Putamen (tissue), 1 donor: ENCODE measurements at places on chromosomes 3 and 15.

DNA sequence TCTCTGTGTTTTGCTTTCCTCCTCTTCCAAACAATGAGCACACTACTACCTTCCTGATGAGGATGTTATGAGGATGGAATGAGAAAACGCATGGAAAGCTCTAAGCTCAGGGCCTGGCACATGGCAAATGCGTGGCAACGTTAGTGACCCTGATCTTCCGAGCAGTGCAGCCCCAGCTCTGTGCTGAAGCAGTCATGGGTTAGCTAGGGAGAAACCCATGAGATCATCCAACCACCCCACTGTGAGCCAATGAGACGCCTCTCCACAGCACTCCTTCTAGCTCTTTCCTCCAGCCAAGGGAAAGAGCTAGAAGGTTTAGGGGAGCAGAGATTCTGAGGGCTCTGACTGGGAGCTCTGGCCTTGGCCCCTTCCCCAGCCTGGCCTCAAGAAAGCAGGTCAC is 4.5 kb downstream of the CPN2 start:
- DNase-seq = no peak

DNA sequence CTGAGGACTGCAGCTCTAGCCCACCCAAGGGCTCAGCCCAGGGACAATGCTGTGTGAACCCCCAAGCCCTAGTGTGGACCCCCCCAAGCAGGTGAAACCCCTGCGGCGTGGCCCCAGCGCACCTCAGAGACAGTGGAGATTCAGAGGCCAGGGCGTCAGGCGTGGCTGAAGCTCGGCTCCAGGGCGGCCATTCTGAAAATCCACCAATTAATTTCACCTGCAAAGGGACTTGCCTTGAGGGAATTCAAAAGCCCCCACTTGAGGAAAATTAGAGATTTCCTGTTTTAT is 148.3 kb downstream of the NSMCE3 start:
- DNase-seq = no peak

- DNase-seq = no peak
Measured at GRCh38 chr3:193029800-193030199, 112.1 kb upstream of the MB21D2 start.

DNA sequence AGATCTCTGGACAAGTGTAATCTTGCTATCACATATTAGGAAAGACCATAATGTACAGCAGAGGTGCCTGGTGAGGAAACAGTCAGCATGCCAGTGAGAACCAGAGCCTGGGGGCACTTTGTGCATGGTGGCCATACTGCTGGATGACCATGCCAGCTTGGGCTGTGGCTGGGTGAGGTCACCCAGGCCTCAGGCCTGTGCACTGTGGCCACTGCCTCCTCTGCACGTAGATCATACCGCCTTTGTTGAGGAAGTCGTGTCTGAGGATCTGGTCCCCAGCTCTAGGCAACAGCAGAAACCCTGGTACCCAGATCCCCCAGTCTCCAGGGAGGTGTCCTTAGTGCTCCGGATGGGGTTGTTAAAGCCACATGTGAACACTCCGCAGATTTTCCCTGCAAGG is 38.9 kb downstream of the ZNF710 start:
- no peak for DNase-seq

GRCh38 chr3:113601240-113601639 is 68.9 kb downstream of the SIDT1 start:
- DNase-seq = no peak

DNA sequence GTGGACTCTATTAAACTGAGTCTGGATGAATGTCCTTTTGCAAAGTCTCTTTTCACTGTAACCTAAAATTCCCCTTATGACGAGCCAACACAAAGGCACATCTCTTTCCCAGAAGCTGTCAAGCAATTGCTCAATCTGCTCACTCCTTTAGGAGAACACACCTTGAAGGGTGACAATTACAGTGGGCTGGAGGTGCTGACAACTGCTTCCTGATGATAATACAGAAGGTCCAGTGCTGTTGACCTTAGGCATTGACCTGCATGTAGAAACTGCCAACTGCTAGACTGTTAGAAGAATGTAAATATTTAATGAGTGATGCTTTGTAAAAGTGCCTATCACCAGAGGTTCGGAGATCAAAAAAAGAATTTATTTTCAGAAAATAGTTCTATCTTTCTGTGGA is 757.7 kb downstream of the GRM7 start:
- DNase-seq = no peak

- DNase-seq = peak; percentile 23
Measured at GRCh38 chr3:194395778-194396538, 3.1 kb downstream of the GP5 start.

GRCh38 chr3:87564438-87564837 is 288.1 kb upstream of the POU1F1 start:
- DNase-seq = no peak

DNA sequence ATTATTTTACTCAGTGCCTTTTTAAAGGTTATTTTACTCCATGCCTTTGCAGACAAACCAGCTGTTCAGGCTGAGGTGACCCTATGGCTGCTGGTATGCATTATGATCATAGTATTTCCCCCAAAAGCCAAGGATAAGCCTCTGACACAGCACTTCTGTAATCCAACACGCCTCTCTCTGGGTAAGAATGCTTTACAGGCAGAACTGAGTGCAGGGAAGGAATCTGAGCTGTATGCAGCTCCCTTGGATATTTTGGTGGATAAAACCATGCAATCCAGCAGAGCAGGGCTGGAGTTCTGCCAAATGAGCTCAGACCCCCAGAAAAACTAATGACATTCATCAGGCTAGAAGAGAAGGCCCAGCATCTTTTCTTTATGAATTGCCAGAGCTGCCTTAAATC is 11.7 kb upstream of the MAP1A start:
- DNase-seq = no peak

- DNase-seq = no peak
Measured at GRCh38 chr15:66600240-66600627, 34.4 kb upstream of the LCTL start.

DNA sequence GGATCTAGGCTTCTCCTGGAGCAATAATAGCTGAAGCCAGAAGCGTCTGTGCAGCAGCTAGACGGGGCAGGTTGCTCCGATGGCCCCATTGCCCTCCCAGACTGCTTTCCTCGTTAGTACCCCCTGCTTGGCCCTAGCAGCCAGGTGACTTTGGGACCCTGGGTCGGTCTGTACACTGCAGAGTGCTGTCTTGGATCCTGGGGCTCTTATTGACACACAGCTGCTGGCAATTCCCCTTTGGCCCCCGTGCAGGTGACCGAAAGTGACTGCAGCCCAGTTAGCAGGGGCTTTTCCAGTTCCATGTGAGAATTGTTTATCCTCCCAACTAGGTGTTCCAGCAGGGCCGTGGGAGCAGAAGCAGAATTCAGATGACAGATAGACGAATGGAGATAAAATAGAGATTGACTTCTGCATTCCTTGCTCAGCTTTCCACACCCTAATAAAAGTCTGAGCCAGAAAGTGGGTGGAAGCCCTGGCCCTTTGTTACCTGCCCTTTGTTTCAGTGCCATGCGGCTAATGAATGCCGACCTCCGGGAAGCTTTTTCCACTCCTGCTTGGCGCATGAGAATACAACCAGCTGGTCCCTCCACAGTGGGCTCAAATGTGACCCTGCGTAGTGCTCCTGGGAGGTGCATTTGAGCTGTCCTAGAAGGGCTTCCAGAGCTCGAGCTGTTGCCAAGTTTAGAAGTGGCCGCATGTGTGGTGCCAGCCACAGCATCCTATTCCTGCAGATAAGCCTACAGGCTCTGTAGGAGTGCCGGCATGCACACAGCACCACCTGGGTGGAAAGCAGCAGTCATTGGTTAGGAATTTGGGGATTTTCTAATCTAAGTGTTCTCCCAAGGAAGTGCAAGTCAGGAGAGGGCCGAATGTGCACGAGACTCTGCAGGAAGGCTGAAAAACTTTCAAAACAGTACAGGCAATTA is 94.4 kb downstream of the SLCO3A1 start:
- no peak for DNase-seq

GRCh38 chr15:97745481-97746071 is 214.9 kb upstream of the ARRDC4 start:
- no peak for DNase-seq

DNA sequence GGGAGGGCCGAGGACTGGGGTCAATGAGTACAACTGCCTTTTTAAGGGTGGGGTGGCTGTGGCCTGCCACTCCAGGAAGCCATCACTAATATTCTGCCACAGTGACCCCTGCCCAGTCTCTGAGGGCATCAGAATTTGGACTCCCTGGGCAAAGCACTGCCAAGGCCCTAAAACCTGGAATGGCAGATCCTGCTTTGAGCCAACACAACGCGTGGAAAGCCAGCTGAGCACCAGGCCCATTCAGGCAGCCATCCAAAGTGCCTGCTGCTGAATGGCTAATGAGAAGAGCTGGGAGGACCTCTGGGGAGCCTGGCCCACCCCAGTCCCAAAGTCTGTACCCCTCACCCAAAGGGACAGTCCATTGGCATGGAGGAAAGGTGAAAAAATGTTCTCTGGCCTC is 5.0 kb downstream of the TWF2 start:
- no peak for DNase-seq

GRCh38 chr3:155093261-155093660 is 13.1 kb downstream of the MME start:
- no peak for DNase-seq

DNA sequence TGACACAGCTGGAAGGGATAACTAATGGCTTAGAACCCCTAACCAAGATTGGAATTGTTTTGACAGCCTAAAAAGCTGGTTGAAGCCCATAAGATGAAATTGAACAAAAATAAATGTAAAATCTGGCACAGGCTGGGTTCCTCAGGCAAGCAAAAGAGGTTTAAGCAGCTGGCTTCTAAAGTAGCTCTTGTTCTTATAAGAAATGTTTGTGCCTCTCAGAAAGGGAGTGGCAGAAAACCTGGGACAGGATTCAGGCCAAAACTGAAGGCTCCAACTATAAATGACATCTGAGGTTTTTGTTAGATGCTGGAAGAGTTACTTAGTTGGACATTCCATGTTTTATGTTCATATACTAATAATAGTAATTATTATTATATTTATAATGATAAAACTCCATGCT is 378.3 kb downstream of the CNTN4 start:
- no peak for DNase-seq

GRCh38 chr3:100503448-100503847 is 11.0 kb downstream of the TMEM45A start:
- no peak for DNase-seq

DNA sequence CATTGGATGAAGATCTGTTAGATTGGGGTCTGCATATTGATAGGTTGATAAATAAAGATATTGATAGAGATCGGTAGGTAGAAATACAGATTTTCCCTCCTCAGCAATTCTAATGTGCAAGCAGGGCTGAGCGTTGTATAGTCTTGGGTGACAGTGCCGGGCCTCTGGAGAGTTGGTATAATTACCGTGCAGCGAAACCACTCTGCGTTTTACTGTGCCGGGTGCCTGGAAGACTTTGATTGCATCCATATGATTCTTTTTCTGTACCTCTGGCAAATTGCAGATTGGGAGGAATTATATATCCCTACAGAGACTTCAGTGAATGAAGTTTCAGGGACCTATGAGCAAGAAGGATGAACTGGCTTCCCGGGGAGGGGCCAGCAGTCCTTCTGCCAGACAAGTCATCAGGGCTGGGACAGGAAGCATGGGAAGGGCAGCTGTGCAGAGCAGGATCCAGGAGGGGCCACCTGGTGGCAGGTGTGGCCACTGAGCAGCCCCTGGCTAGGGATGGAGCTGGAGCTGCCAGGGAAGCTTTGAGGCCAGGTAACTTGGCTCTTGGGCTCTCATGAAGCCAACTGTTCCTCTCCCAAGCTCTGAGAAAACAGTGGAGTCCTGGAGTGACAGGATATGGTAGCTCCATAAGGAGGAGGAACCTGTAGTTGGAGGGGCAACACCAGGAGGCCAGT is 132.5 kb downstream of the APBA2 start:
- no peak for DNase-seq

- no peak for DNase-seq
Measured at GRCh38 chr3:124297062-124297980, 305.4 kb upstream of the ROPN1 start.

DNA sequence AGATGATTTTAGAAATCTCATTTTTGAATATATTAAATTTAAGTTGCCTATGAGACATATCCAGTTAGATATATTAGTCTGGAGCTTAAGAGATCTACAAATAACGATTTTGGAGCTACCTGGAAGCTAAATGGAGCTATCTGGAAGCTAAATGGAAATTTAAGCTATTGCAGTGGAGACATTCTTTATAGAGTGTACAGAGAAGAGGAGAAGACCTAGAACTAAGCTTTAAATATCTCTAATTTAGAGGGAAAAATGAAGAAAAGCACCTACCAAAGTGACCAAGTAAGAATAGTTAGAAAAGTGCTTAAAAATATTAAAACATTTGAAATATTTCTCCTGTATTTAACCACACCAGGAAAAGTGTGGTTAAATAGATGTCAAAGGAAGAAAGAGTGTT is 28.3 kb downstream of the SPESP1 start:
- no peak for DNase-seq

DNA sequence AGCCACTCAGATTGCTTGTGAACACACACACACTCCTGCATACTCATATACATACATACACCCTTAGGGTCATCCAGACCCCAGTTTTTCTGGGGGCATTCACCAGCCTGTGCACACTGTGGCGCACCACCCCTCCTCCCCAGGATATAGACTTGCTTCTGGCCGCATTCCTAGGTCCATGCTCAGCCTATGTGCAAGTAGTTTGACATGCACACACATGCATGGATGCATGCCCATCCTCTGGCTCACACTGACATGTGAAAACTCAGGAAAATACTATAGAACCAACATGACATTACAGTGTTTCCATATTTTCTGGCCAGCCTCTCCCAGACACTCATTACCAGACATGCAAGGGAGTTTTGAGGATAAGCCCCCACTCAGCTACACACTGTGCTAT is 79.3 kb upstream of the POLG start:
- DNase-seq = no peak

DNA sequence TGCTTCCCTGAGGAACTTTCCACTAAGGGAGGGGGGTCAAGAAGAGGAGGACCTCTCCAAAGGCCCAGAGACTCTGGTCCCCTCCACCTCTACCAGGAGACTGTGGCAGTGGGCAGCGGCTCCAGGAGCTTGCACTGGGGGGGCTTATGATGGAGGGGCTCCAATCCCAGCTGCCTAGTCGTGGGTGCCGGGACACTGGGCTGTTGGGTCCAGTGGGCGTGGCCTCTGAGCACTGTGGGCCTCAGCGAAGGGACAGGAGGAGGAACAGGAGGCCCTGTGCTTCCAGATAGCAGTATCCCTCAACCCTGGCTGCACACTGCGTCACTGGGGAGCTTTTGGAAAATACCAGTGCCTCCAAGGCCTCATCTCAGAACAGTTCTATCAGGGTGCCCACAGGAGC is 13.5 kb upstream of the DLL4 start:
- no peak for DNase-seq
